Right renal pelvis (tissue), 4 donors: ENCODE measurements at places on chromosomes 5 and 9. TPM values are rescaled to one million over a fixed set of nuclear protein-coding genes. Genes with fewer than 3 reads are reported as not detected.

GDA gene
- polyA plus RNA-seq: 0.34 TPM

MTAP gene
- 44.6 TPM for polyA plus RNA-seq

DNA sequence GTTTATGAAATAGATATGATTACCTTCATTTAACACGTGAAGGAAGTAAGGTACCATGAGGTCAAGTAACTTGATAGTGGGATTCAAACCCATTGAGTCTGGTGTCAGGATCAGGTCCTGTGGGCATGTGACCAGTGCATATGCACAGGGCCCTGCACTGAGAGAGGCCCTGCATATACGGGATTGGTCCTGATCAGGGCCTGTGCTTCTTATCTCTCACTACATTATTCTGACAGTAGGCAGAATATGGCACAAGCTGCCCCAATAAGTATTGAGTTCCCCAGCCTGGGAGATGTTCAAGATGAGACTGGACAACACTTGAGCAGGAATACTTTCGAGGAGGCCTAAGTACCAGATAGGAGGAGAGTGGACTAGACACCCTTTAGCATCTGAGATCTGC is 44.0 kb downstream of the GALNT10 start:
- no peak for DNase-seq

DNA sequence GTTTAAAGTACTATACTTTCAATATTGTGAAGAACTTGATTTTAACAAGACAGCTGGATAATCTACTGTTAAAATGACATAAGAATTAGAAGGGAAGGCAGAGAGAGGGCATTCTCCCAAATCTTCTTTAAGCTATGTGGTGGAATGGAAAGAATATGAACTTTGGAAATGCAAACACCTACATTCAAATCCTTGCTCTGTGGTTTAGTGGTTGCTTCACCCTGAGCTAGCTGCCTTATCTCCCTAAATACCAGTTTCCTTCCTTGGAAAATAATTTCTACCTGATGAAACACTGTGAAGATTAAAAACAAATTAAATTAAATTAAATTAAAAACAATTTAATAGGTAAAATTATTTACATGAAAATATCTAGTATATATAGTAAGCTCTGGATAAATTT is 98.5 kb downstream of the GPR21 start:
- DNase-seq: no peak

- no peak for DNase-seq
Observed at GRCh38 chr5:181173027-181173419, 25.6 kb downstream of the OR2V2 start.

DNA sequence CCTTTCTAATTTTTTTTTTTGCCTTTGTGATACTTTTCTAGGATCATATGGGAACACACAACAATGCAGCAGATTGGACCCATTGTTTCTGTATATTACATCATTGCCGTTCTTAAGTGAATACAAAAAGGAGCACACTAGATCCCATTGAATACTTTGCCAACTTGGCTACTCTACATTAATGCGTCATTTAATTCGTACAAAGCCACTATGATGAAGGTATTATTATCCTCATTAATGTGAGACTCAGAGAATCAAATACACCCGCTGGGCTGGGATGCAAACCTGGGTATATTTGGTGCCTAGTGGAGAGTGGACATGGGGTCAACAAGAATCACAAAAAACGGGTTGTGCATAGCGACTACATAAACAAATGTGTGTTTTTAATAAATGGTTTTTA is 31.9 kb downstream of the OR2K2 start:
- DNase-seq: no peak

DNA sequence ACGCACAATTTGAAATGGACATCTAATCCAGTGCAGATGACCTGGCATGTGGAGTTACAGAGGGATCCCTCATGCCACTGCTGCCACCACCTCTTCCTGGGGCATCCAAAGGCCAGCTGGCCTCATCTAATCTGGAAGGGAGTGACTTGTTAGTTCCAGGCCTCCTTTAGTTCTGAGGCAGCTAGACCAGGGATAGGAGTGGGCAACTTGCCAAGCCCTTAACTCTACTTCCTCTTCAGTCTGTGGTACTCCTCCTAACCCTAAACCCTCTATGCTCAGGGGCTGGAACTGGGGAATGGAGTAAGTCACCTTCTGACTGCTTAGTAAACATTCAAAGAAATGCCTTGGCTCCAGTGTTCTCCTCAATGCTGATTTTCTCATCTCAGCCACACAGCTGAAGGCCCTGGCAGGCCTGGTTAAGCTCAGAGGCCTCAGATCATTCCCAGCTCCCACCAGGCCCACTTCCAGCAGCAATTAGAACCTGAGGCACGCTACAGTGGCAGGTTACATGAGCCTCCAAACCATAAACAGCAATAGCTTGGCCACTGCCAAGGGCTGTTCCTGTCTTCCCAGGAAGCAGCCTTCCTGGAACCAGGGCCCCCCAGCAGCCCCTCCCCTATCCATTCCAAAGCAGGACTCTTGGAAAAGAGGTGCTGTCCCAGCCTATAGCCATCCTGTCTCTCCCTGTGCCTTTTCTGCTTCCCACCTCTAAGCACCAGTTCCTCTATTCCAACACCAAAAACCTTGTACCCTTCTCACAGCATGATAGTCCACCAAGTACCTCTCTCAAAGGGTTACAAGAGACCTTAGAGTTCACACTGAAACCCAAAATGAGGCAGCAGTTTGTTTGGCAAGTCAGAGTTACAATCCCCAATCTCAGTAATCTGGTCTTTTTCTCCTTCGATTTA is 2.0 kb downstream of the EIF4EBP3 start:
- DNase-seq: no peak

DNA sequence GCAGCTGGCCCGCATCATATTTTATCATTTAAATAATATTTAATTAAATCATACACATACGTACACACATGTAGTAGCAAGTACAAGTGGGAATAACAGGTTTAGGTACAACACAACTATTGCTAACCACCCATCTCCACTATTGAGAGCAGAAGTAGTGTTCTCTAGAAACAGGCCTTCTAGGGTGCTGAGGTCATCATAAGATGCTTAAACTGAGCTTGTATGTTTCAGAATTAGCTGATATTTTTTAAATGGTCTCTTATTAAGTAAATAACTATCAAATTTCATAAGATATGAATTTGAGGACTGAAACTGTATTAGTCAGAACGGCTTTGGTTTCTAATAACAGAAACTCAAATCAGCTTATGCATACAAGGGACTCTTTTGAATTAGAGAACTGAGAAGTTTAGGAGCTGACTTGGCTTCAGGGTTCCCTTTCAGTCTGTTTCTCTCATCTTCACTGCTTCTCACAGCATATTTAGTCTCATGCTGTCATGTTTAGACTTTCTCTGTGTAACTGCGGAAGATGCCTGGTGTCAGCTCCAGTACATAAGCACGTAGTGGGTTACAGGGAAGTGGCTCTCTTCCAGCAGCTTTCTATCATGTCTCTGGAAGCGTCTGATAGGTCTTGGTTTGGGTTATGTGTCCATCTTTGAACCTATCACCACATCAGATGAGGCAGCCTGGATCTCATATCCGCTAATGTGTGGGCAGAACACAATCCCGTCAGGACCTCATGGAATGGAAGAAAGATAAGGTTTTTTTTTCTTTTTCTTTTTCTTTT is 25.0 kb upstream of the OCLN start:
- DNase-seq: no peak

GRCh38 chr9:94668418-94668927 is 29.2 kb upstream of the FBP1 start:
- no peak for DNase-seq

- no peak for DNase-seq
Observed at GRCh38 chr5:34866989-34867471, 28.1 kb downstream of the TTC23L start.
